ENCODE measurements at places on chromosomes 1 and 21.

DNA sequence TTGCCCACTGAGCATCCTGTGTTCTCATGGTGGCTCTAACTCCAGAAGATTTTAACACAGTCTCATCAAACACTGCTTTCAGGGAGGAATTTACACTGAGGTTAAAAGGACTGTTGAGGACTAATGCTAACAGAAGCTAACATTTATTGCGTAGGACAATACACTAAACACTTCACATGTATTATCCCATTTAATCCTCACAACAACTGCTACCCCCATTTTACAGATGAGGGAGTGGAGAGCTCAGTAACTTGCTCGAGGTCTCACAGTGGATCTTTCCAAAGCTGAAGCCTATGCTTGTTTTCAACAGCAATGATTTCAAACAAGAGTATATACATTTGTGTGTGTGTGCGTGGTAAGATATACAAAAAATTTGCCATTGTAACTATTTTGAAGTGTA lies 13.9 kb downstream of the ATF3 start:
- DNase-seq: no peak

DNA sequence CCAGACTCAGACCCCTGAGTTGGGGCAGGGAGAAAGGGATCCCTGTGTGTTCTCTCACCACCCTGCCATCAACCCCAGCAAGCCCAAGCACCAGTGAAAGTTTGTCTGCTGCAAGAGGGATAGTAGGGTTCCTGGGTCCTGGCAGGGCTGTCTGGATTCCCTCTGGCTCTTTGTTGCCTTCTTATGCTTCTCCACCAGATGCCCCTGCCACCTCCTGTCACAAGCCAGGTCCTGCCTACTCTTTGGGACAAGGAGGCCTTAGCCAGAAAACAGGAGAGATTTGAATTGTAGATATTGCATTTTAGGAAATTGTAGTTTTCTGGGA lies 21.7 kb downstream of the UBE2T start:
- DNase-seq: no peak

DNA sequence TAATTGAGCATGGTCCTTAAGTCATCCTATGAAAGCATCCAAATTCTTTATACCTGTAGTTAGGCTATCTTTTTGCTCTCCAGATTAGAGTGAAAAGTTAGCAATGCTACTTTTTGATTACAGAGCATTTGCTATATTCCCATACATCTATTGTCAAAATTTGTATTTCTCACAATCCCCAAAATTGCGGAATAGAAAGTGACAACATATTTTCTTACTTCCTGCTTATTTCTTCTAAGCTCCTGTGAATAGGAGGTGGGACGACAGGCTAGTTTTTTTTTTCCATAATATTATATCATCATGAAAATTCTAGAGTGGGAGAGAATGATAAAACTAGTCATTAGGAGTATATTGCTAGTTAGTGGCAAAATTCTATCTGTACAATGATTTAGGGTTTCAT lies 264.0 kb upstream of the DPYD start:
- DNase-seq: no peak

DNA sequence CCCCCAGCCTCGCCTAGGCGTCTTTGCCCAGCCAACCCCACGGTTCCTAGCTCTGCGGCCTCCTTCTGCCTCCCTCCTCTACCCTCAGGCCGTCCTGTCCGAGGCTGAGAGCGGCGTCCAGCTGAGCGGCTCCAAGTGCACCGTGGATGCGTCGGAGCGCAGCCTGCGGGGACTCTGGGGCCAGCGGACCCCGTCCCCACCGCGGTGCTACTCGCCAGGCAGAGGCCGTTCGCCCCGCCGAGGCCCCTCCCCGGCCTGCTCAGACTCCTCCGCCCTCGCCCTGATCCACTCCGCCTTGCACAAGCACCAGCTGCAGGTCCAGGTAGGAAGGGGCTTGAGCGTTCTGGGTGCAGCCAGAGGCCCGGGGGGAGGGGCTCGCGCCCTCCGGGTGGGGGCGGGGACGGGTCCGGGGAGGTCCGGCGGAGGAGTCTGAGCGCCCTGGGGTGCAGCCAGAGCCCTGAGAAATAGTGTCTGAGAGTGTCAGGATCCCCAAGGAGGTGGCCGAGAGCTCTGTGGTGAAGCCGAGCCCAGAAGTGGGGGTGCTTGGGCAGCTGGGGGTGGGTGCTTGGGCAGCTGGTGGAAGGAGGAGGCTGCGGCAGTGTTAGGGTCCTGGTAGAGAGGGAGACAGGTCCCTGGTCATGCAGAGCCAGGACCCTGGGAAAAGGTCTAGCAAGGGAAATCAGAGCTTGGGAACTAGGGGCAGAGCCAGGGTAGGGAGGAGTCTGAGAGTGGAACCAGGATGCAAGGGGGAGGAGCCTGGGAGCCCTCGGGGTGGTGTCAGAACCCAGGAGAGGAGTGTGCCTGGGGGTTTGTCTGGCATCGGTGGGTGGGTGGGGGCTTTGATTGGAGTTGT lies 3.2 kb upstream of the NBPF3 start:
- DNase-seq: peak; percentile 54

DNA sequence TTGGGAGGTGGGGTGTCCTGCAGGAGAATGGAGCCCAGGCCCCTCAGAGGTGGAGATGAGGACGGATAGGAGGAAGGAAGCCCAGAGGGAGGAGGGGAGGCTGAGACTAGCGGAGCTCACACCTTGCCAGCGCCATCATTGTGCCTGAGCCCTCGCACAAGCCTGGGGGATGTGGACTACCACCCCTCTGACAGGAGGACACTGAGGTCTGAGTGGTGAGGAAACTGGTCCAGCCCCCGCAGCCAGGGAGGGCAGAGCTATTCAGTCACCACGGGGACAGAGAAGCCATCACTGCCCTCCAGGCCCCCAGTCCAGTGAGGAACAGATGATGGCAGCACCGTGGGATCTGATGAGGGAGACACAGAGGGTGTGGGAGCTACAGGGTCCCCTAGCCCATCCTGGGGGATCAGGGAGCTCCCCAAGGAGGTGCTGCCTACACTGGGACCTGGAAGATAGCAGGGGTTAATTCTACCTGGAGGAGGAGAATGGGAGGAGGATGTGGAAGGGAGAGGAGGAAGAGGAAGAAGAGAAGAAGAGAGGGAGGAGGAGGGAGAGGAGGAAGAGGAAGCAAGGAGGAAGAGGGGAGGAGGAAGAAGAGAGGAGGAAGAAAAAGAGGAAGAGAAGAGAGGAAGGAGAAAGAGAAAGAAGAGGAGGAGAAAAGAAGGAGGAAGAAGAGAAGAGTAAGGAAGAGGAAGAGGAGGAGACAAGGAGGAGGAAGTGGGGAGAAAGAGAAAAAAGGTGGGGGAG lies 31.0 kb downstream of the MATN1 start:
- no peak for DNase-seq

- no peak for DNase-seq
These were observed 101.7 kb upstream of the PRMT6 start for GRCh38 chr1:106954661-106955229.

- DNase-seq: no peak
These were observed 55.5 kb upstream of the RBM15 start for GRCh38 chr1:110283677-110284076.

DNA sequence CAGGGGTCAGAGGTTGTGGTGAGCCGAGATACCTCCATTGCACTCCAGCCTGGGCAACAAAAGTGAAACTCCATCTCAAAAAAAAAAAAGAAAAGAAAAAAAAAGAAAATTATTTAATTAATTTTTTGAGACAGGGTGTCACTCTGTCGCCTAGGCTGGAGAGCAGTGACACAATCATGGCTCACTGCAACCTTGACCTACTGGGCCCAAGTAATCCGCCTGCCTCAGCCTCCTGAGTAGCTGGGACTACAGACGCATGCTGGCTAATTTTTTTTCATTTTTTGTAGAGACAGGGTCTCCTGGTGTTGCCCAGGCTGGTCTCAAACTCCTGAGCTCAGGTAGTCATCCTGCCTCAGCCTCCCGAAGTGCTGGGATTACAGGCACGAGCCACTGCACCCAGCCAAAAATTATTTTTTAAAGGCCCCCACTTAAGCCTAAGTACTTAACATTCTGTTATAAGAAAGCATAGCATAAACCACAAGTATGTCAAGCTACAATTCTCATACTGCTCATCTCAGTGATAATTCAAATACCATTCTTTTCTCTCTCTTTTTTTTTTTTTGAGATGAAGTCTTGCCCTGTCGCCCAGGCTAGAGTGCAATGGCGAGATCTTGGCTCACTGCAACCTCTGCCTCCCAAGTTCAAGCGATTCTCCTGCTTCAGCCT lies 19.9 kb downstream of the NUCKS1 start:
- DNase-seq: no peak

GRCh38 chr1:41560931-41561330 lies 76.4 kb upstream of the EDN2 start:
- no peak for DNase-seq

DNA sequence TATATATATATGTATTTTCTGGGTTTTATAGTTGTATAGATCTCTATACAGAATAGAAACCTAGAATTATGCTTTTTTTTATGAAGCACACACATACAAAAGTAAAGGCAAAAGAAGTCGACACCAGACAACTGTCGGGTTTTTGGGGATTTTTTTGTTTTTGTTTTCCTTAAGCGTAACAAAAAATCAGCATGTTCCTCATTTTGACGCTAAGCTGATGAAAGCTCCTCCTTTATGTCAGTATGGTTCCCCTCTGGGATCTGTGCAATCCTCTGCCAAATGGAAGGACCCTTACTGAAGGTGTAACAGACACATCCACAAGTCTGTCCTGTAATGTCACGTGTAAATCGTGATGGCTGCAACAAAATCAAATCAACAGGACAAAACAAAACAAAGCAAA lies 226.2 kb downstream of the RHOU start:
- DNase-seq: no peak

DNA sequence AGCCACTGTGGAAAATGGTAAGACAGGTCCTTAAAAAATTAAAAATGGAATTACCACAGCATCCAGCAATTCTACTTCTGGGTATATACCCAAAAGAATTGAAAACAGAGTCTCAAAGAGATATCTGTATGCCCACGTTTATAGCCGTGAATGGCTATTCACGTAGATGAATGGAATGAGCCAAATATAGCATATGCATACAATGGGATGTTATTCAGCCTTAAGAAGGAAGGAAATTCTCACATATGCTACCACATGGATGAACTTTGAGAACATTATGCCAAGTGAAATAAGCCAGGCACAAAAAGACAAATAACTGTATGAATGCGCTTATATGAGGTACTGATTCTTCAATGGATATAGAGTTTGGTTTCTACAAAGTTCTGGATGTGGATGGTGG lies 134.5 kb upstream of the KCNE2 start:
- DNase-seq: no peak

All from hepatocyte (in vitro differentiated cells).